H1 (cell line): ENCODE measurements at places on chromosomes 3 and 15.

DNA sequence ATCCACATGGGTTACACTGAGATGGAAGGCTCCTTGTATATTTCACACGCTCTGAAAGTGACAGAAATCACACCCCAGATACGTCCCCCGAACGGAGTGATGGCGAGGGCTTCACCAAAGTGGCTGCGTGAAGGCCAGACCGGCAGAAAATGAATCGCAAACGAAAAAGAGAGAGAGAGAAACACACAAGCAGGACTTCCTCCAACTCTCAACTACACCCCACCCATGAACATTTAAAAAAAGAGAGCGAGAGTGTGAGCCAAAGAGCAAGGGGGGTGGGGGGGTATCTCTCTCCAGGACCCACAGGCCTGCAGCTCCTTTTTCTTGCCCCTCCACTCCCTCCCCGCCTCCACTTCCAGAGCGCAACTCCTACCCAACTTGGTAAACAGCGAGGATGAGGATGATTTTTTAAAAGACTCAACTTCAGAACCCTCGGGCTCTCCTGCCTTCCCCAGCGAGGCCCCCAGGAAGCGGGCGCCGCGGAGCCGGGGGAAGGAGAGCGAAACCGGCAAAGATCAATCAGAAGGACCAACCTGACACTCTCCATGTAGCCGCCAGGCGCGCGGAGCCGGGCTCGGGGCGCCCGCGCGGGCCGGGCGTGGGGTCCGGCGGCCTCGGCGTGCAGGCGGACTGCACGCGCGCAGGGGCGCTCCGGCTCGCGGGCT is 519.1 kb downstream of the FOXP1 start:
- no peak for DNase-seq

GRCh38 chr3:82085851-82086475 is 324.5 kb upstream of the GBE1 start:
- no peak for DNase-seq

DNA sequence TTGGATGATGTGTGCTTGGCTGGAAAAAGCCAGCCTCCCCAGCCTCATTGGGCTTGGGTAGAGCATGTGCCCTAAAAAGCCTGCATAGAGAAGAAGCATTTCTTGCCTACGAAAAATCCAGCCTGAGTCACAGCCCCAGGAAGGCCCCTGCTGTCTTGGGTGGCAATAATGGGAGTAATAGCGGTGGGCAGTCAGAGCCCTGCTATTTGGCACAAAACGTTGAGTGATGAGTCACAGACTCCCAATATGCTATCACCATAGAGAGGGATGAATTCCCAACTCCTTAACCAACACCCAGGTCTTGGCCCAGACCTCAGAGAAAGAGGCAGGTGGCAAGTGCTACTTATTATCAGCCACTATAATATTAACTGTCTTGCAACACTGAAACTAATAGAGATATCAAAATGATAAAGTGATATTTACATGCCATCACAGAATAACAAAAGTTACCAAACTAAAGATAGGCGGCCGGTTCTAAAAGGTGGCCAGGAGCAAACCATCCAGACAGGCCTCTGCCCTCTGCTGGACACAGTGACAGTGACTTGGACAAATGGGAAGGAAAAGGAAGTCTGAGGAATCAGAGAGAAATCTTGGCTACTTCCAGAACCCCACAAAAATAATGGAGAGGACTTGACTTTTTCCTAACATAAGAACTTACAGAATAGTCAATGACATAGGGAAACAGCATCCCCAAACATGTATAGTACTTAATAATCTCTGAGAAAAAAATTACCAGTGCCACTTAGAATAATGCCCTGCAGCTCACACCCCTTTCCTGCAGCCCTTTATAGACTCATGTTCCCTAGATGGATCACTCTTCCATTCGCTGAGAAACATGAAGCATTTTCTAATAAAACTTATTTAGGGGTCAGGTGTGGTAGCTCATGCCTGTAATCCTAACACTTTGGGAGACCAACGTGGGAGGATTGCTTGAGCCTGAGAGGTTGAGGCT is 51.9 kb upstream of the MUC13 start:
- DNase-seq = no peak

- no peak for DNase-seq
Observed at GRCh38 chr3:29381595-29381994, 100.7 kb downstream of the RBMS3 start.

DNA sequence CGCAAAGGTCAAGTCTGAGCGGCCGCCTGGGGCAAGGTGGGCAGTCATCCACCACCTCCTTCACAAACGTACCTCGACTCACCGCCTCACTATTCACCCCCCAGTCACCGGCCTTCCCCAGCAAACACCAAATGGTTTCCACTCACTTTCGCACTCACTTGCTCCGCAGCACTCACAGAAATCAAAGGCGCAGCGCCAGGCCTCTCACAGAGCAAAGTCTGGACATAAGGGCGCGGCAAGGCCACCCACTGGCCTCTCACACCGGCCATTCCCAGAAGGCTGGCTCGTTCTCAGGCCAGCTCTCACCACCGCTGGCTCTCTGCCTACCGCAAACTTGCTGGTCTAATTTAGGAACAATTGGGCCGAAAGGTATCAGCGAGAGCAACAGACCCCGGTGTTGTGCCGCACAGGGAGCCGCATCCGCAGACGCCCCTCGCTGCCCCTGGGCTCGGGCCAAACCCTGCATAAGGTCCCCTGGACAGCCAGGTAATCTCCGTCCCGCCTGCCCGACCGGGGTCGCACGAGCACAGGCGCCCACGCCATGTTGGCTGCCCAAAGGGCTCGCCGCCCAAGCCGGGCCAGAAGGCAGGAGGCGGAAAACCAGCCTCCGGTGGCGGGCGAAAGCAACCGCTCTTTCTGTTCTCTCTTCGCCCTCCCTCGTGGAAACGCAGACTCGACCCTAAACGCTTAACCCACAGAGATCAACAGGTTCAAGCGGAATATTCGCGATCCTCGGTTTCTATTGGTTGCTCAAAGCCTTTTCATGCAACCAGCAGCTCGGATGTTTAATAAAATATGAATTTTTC is 2.9 kb downstream of the SHOX2 start:
- peak; percentile 76 for DNase-seq
